ENCODE measurements at places on chromosomes 12 and 14. TPM values are rescaled to one million over a fixed set of nuclear protein-coding genes. Genes with fewer than 3 reads are reported as not detected.

The RNF212B gene
- total RNA-seq = not detected

The TC2N gene
- total RNA-seq = 14.7 TPM

The RNU7-1 gene
- total RNA-seq = not detected

DNA sequence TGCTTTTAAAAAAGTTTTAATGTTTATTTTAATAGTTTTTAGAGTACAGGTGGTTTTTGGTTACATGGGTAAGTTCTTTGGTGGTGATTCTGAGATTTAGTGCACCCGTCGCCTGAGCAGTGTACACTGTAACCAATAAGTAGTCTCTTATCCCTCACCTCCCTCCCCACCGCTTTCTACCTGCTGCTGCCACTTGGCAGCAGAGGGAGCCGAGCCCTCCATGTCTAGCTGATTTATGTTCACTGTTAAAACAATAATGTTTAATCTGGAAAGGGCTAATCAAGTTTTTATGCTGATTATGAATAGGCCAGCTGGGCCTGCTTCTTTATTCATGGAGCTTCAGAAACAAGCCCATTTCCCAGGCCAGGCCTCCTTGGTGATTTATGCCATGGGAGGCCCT lies 73.1 kb downstream of the ADCK1 start:
- DNase-seq = no peak

GRCh38 chr12:12741660-12742059 lies 24.5 kb downstream of the CDKN1B start:
- no peak for DNase-seq

- DNase-seq = peak; percentile 49
These were observed 653 bp downstream of the PA2G4 start for GRCh38 chr12:56104815-56105608.

GRCh38 chr12:120538281-120539156 lies 4.4 kb downstream of the RNF10 start:
- peak; percentile 66 for DNase-seq

DNA sequence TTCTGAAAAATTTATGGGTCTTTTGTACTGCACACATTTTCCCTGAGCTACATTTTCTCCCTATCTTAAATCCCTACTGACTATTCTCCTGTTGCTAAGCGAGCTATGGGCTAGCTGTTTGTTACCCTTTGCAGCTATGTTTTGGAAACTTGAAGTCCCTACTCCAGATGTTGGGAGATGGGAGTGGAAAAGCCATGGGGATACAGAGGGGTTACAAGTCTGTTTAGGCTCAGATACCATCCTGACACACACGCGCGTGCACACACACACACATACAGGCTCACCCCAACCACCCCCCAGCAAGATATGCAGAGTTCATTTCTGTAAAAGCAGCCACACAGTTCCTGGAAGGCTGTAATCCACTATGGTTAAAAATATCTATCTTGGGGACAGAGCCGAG lies 15.8 kb downstream of the ATP5MC2 start:
- DNase-seq = peak; percentile 82

Data from right cardiac atrium (tissue), 5 donors.